ENCODE measurements at places on chromosomes 12 and 14. TPM values are rescaled to one million over a fixed set of nuclear protein-coding genes. Genes with fewer than 3 reads are reported as not detected.

TMEM179 gene
- total RNA-seq, result 9.2 TPM

GRCh38 chr14:32618991-32619390, 289.9 kb downstream of the AKAP6 start:
- no peak overlapping the region for H3K27ac ChIP-seq
- no peaks in the 10 kb centered on the region for H3K4me1 ChIP-seq
- H3K36me3 ChIP-seq, result no peaks in the 10 kb centered on the region
- H3K4me3 ChIP-seq, result no peak overlapping the region
- no peak for DNase-seq

DNA sequence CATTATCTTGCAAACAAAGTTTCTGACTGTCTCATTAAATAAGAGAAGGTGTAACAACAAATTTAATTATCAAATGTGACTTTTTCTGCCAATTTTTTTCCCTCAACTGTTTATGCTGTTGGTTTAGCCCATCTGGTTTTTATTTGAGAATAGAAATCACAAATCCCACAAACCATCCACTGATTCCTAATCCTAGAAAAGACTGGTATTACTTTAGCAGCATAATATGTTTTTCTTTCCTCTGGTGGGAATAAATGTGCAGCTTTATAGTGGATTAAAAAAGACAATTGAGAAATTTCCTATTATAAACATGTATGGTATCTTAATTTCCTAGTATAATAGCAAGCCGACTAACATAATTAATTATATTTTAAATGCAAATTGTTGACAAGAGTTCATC, 257.9 kb upstream of the FOXN3 start:
- H3K27me3 ChIP-seq, result peaks cover 3% of the 10 kb centered on the region
- no peak for DNase-seq
- no peak overlapping the region for H3K4me3 ChIP-seq
- no peaks in the 10 kb centered on the region for H3K36me3 ChIP-seq

DNA sequence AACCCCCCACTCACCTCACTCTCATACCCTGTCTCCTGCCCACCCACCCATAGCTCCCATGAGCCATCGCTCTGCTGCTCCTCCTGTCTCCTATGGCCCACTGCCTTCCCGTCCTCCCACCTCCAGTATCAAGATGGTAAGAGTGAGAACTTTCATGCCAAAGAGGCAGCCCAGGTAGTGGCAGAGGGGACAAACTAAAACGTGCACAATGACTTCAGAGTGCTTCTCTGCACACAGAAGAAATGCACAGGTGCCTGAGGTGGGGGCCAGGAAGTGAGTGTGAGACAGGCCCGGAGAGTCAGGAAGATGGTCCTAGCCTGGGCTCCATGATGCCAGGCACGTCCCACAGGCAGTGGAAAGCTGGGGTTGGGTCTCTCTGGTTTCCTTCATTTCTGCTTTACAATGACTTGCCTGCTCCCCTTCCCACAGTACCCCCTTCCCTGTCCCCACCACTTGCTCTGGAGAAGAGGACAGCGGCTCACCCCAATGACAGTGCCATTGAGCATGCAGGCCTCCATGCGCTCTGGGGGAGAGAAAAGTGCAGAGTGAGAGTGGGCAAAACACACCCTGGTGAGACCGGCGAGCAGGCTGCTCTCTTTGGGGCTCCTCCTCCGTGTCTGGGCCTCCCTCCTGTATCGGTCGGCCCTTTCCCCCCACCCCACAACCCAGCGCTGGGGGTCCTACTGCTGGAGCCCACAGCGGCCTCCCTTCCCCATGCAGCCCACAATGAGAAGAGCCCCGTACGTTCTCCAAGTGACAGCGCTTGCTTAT, 22.8 kb upstream of the ANO2 start:
- no peak overlapping the region for H3K4me3 ChIP-seq
- H3K27me3 ChIP-seq, result peaks cover 41% of the 10 kb centered on the region
- H3K36me3 ChIP-seq, result no peaks in the 10 kb centered on the region
- no peak for DNase-seq

- H3K27me3 ChIP-seq, result peaks cover 8% of the 10 kb centered on the region
- H3K27ac ChIP-seq, result no peak within 1 kb of the TSS
- DNase-seq, result no peak
- no peak within 1 kb of the TSS for H3K4me3 ChIP-seq
Observed at GRCh38 chr14:23636317-23637211, at the start of gene DHRS2. Gene DHRS2, plus strand, starts transcription at chr14:23636364. Its CDS starts 2,501 bp downstream, at chr14:23638865.

Measured in progenitor cell of endocrine pancreas (in vitro differentiated cells).